Activated CD4-positive, alpha-beta T cell treated with anti-CD3 and anti-CD28 coated beads for 4 hours (primary cell): ENCODE measurements at places on chromosomes 11 and 22.

DNA sequence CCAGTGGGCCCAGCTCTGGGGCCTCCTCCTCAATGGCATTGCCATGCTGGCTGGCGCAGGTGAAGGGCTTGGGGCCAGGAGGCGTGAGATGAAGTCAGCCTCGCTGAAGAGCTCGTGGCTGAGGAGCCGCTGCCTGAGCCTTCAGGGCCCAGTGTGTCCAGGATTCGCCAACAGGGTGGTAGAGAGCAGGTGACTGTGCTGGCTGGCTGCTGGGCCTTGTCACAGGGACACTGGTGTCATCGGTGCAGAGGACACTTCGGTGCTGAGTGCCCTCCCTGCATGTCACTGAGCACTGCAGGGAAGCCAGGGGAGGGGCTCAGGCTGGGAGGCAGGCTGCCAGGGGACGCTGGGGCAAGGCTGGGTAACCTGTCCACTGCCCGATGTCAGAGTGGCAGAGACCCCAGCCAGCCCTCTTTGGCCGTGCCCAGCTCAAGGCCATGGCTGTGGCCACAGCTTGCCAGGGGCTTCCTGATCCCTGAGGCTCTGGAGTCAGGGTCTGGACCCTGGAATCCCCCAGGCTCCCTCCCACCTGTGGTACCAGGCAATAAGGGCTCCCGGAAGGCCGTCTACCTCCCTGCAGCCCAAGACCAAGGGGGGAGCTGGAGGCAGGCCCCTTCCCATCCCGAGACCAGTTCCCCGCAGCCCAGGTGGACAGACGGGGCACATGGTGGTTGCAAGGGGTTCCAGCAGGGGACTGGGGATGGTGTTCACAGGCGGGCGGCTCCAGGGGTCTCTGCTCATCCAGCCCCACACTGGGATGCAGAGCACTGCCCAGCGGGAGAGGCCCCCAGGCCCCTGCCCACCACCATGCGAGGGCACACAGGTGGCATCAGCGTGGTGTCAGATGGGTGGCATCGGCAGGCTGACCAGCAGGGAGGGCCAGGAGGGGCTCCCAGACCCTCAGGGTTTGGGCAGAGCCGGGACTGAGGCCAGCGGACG lies 63.9 kb downstream of the ARFGAP3 start:
- no peak for DNase-seq

DNA sequence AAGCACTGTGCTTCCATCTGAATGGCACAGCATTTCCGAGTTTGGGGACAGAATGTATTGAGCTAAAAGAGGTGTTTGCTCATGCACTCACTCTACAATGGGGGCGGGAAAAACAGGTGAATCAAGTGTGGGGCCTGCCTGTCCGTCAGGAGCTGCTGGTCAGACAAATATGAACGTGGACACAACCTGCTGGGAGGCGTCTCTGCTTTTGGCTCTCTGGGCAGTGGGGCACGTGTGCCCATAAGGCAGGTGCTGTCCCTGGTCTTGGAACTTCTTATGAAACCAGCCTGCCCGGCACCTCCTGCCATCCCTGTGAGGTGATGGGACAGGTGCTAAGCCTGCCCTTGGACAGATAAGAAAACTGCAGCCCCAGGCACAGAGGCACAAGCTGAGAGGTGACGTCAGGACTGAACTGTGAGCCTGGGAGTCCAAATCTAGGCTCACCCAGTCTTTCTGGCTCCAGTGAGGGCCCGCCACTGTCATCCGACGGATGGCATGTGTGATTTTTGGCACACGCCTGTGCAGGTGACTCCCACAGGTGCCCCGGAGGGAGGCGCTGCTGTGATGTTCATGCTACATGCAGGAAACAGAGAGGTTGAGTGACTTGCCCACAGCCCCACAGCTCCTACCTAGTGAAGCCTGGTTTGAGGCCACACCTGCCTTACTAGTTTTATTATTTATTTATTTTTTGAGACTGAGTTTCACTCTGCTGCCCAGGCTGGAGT lies 51.6 kb downstream of the SMIM38 start:
- no peak for DNase-seq

DNA sequence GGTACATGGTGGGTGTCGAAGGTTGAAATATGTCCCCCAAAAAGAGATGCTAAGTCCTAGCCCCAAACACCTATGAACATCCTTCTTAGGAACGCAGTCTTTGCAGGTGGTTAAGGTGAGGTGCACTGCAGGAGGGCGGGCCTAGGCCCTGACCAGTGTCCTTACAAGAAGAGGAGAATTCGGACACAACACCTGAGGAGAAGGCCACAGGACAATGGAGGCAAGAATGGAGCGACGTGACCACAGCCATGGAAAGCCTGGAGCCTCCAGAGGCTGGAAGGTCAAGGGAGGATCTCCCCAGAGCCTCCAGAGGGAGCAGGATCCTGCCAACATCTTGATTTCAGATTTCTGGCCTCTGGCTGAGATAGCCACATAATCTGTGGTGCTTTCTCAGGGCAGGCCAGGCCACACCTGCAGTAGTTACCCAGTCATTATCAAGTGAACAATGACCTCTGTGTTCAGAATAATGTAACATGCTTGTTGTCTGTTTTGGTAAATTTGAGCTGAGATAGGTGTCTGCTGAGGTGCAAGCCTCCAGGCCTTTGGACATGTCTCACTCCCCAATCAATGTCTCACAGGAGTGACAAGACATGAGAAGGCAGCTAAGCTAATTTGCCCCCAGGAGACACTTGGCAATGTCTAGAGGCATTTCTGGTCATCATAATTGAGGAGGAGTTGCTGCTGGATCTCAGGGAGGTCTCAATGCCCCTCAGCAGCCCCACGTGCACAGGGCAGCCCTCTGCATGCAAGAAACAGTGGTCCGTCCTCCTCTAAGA lies 498.9 kb downstream of the BRD1 start:
- no peak for DNase-seq

- no peak for DNase-seq
These were observed 25.7 kb upstream of the ALDH3B2 start for GRCh38 chr11:67700141-67700540.

DNA sequence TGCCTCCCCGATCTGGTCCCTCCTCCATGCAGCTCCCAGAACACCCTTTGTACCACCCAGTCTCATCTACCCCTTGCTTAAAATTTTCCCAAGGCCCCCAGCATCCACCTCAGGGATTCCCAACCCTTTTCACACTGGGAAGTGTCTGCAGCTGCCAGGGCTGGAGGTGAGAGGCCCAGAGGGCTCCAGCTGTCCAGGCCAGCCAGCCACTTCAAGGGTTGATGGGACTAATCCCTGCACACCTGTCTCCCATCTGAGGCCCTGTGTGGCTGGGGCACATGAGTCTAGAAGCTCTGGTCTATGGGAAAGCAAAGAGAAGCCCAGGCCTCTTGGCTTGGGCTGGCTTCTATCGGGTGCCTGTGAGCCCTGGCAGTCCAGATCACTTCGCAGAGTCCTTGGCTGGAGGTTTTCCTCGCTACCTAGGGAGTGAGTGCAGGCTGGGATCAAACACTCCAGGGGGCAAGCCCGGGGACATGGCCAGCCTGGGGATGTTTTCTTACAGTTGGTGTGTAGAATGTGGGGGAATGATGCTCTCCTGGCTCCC lies 41.1 kb upstream of the TPBGL start:
- no peak for DNase-seq

GRCh38 chr11:64755681-64756361 lies 4.0 kb downstream of the PYGM start:
- DNase-seq: no peak

GRCh38 chr22:44906999-44907644 lies 102.7 kb downstream of the PHF21B start:
- DNase-seq: no peak

GRCh38 chr22:32810555-32811133 lies 9.1 kb downstream of the TIMP3 start:
- no peak for DNase-seq

- DNase-seq: no peak
These were observed 330.0 kb downstream of the DDX10 start for GRCh38 chr11:108994887-108995286.

- no peak for DNase-seq
These were observed 49.1 kb upstream of the A4GALT start for GRCh38 chr22:42769574-42770447.

DNA sequence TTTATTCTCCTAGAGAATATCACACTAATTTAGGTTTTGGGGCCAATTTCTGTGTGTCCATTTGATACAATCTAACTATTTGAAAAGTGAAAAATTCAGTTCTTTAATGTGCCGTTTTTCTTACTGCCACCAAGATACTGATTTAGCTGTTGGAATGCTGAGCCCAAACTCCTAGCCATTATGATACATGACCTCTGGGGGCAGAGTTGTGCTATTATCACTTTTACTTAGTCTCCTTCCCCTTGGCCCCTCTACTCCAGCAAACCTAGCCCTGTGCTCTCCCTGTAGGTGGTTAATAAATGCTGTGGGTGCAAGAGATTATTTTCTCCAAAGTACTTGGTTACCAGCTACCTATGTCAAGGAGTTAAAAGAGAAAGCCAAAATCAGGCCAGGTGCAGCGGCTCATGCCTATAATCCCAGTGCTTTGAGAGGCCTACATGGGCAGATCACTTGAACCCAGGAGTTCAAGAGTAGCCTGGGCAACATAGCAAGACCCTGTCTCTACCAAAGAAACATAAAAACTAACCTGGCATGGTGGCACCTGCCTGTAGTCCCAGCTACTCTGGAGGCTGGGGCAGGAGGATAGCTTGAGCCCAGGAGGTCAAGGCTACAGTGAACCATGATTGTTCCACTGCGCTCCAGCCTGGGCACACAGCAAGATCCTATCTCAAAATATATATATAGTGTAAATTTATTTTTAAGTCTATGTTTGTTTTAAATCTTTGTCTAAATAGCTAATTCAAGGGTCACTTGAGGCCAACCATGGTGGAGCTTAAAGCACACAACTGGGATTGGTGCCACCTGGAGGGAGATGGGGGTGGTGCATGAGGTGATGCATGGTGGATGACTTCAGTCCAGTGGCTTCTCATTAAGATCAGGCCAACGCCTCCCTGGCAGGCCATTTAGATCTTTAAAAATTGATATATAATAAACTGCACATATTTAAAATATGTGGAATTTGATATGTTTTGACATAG lies 193.2 kb upstream of the PLET1 start:
- DNase-seq: no peak

- no peak for DNase-seq
These were observed 80.9 kb downstream of the MED15 start for GRCh38 chr22:20588092-20588842.

DNA sequence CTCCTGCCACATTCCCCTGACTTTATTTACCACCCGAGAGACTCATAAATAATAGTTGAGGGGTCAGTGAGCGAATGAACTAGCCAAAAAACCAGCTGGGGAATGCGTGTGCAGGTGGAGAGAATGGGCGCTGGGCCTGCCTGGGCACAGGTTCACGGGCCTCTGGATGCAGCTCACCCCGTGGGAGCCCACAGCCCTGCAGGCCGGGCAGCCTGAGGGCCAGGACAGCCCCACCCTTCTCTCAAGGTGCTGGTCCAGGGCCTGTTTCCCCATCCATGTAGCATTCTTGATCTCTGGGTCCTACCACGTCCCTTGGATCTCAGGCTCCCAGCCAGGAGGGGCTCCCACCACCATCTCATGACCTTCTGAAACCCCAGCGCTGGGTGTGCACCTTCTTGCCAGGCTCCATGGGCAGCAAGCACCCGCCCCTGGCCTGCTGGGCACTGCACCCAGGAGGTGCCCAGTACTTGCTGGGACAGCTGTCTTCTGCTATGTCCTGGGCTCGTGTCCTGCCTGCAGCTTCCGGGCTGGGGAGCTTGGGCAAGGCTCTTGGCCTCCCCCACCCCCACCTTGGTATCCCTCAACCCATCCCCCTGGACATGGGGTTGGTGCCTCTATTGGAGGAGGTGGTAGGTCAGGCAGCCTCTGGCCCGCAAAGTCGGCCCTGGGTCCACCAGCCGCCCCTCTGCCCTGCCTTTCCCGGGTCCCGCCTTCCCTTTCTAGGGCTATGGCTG lies 43.1 kb upstream of the CCDC188 start:
- no peak for DNase-seq

GRCh38 chr11:6194065-6194581 lies 4.9 kb upstream of the OR52W1 start:
- DNase-seq: no peak

GRCh38 chr11:2402890-2403645 lies 2.5 kb downstream of the TSSC4 start:
- DNase-seq: no peak

DNA sequence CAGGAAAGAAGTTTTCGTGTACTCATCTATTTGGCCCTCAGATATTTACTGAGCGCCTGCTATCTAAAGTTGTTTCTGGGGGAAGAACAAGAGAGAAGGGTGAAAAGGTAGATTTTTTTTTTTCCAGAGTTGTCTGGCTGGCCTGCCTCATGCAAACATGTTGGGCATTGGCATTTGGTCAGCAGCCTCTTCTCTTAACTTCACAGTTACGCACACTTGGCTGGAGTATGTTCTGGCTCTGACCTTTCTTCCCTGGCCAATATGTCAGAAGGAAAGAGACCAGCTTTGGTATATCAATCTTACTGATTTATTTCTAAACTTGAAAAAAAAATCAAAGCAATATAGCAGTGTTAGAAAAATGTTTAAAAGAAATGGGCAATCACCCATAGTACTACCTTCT lies 54.2 kb upstream of the GRAMD1B start:
- DNase-seq: no peak

DNA sequence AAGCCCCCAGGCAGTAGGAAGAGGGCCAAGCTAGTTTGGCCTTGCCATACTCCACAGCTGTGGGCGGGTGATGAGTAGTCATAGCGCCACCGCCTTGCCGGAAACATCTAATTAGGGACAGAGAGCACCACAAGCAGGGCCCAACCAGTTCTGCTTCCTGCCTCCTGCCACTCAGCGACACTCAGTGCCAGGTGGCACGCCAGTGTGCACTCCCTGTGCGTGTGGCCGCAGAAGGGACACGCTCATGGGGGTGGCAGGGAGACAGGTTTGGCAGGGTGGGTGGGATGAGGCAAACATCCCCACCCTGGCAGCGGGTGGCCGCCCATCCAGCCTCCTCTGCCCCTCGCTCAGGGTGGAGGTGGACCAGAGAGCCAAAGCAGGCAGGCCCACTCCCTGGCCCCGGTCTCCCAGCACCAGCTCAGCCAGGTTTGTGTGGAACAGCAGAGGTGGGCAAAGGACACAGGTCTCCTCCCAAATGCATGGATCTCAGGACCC lies 4.9 kb downstream of the OVOL1 start:
- DNase-seq: peak; percentile 26

DNA sequence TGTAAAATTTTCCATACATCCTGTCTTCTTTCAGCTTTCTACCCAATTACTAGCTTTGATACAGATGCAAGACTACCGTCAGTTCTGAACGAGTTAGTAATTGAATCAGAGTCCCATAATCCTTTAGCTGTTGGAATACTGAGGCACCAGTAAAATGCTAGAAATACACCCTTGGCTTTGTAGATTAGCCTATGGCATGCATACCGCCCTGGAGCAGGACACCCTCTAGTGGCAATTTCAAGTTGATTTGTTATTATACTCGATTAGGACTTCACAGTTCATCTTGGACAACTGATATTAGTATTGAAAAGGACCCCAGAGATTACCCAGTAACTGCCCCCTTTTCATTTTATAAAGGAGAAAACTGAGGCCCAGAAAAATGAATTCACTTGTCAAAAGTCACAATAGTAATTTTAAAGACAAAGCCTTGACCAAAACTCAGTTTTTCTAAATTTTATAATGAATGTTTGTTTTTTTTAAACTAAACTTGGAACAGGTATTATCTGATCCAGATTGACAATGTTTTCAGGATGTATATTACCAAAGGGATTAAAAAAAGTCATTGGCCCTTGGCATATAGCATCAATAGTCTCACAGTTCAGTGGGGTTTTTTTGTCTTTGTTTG lies 72.6 kb downstream of the HIPK3 start:
- DNase-seq: peak; percentile 46

GRCh38 chr11:2878782-2879181 lies 6.8 kb downstream of the CDKN1C start:
- DNase-seq: no peak

- DNase-seq: no peak
These were observed 14.6 kb upstream of the NRGN start for GRCh38 chr11:124724979-124725718.
